GM04503 (cell line): ENCODE measurements at places on chromosomes 16 and 17.

GRCh38 chr16:92431-93339 is 14.7 kb downstream of the MPG start:
- no peak for DNase-seq

DNA sequence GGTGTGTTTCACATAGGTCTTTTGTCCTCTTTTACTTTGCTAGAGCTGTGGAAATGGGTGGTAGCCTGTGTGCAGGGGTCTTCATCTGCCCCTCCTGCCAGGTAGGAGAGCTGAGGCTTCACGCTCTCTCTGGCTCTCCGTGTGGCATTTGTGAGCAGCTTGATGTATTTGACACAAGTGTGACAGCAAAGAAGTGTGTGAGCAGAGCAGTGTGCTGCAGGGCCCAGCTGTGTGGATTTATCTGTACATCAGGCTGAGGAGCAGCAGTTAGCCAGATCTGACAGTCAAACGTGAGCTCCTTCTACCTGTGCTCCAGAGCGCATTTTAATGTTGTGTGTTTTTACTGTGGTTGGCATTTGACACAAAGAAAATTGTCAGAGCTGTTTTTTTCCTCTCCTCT is 101.8 kb downstream of the FTO start:
- no peak for DNase-seq

DNA sequence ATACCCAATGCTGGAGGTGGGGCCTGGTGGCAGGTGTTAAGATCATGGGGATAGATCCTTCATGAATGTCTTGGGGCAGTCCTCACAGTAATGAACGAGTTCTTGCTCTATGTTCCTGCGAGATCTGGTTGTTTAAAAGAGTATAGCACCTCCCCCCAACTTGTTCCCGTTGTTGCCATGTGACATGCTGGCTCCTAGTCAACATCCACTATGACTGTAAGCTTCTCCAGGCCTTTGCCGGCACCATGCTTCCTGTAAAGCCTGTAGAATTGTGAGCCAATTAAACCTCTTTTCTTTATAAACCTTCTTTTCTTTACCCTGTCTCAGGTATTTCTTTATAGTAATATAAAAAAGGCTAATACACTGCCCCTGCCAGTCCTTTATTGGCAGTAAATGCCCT is 33.3 kb downstream of the RANBP10 start:
- DNase-seq = no peak

DNA sequence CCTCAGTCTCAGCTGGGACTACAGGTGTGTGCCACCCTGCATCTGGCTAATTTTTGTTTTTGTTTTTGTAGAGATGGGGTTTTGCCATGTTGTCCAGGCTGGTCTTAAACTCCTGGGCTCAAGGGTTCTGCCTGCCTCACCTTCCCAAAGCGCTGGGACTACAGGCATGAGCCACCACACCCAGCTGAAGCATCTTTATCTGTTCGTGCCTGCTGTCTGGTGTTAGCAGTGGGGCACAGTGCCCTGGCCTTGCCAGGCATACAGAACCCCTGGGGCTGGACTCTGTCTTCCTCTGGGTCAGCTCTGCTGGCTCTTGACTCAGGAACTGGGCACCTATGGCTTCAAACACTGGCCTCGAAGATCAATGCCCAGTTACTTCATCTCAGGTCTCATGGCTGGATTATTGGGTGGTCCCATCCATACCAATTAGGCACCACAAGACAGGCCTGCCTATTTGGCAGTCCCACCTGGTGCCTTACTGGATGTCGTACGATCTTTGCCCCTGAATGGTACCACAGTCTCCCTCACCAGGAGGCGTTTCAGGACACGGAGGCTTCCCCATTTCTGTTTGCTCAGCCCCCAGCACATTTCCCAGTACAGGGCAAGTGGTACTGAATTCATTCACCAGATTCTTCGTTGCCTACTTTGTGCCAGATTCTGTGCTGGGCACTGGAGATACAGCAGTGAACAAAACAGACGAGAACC is 99.3 kb downstream of the RAB11FIP4 start:
- DNase-seq = no peak

DNA sequence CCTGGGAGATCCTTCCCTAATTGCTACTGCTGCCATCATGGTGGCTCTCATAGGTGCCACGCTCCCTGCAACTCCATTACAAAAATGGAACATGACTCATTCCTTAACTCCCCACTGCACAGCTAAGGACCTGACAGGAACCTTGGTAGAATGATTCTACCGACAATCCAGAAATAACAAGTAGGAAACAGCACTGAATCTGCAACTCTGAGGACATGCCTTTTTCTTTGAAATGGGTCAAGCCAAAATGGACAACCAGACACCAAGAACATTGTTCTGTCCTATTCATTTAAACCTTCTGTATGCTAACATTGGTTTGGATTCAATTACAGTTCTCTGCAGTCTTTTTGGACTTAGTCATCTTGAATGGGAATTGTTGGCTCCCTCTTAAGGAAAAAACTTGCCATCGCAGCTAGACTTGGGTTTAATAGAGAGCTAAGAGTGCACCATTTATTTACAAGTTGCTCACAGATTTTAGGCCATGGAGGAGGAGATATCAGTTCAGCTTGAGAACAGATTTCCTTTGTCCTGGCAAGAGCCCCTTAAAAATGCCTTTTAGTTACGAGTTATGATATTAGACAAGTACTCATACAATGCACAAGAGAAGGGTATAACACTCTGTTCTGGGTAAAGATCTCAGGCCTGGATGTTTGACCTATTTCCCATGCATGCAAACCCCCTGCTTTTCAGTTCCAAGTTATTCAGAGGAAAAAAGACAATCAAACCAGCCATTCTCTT is 20.9 kb upstream of the NSRP1 start:
- DNase-seq = peak; percentile 52

DNA sequence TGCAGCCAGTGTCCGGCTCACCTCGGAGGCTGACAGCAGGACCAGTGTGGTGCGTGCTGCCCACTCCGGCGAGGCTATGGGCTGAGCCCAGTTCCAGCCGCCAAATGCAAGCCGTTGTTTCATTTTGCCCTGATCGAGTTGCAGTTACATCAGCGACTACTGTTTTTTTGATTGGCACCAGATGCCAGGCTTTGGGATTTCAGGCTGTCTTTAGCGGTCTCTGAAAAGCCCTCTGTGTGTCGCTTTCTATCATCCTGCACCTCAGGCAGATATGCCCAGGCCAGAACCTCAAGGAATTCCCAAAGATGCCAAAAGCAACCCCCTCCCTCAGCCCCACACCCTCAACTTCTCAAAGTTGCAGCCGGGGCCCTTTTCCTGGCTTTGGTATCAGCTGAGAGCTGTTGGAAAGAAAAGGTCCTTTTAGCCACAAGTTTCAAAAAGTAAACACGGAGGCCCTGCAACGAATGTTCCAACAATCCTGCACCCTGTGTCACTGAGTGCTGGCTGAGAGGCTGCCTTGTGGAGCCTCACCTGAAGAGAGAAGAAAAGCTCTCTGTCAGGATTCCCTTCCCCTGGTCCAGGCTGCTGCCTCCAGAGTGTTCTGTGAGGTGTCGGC is 58.9 kb downstream of the WWP2 start:
- no peak for DNase-seq

DNA sequence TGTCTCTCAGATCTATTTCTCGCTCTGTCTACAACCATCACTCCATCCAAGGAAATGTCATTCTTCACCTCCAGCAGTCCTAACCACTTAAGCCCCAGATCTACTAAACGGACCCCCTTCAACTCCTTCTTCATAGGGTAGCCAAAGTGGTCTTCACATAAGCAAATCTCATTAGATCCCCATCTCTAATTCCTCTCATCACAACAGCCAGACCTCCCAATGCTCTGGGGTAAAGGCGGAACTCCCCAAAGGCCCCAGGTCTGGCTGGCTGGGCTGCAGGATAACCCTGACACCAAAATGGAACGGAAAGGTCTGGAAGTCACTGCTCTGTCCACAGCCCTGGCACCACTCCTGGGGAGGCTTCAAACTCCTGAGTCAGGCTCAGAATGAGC is 11.1 kb downstream of the ST3GAL2 start:
- no peak for DNase-seq
